ENCODE measurements at places on chromosomes 3 and 15.

DNA sequence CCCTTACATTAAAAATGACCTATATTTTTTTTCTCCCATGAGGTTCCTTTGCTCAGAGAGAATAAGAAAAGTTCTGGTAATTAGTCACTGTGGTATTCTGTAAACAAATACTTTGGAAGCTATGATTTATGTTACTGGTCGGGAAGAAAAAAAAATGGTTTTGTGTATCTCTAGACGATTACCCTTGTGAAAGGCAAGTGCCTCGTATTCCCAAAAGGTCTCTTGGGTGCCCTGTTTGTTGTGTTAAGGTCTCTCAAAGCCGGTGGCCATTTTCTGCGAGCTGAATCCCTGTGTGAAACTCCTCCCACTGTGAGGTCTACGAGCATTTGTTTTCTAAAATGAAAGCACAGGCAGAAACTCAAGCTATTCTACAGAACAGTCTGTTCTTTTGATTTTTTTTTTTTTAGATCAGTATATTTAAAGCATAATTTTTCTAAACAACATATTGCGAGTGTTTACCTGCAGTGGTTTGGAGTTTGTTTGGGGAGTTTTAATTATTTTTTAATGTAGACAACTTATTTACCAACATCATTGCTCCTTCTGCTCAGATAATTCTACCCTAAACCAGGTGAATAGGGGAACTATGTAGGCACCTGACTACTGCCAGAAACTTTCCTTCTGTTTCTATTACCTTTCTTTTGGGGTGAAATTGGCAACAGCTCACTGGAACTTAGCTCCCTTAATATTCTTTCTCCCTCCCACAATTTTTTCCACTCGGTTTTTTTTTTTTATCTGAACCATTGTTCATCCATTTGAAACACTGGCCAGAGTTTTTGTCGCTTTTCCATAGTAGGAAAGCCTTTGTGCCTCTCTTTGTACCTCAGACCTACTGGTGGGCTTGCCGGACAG lies 44.0 kb downstream of the ZBTB38 start:
- no peak for DNase-seq

- no peak for DNase-seq
Measured at GRCh38 chr3:127015282-127016042, 32.5 kb downstream of the PLXNA1 start.

GRCh38 chr3:27914199-27914598 lies 192.1 kb upstream of the EOMES start:
- DNase-seq, result no peak

GRCh38 chr3:174072675-174073074 lies 675.1 kb downstream of the NLGN1 start:
- no peak for DNase-seq

DNA sequence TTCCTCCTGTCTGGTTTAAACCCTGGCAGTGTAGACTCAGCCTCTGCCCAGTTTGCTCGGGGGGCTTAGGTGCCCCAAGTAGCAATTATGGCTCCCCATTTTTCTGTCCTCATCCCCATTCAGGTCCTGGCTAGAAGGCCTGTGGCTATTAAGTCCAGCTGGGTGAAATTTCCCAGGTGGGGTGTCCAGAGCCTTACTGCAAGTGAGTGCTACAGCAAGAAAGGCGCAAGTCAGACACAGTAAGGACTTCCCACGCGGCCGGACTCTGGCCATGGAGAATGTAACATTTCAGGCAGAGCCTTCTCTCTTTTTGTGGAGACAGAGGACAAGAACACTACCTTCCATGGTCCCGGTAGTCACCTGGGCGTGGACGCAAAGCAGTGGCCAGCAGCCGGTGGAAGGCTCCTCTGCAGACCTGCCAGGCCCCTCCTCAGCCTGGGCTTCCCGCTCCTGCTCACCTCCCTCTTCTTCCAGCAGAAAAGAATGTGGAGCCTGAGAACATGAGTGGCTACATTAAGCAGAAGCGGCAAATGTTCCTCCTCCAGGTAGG lies 23.3 kb downstream of the CFAP100 start:
- no peak for DNase-seq

- DNase-seq, result no peak
Measured at GRCh38 chr15:34613301-34613700, 29.9 kb upstream of the GOLGA8B start.

- DNase-seq, result no peak
Measured at GRCh38 chr15:73650416-73651126, 17.4 kb upstream of the NPTN start.

DNA sequence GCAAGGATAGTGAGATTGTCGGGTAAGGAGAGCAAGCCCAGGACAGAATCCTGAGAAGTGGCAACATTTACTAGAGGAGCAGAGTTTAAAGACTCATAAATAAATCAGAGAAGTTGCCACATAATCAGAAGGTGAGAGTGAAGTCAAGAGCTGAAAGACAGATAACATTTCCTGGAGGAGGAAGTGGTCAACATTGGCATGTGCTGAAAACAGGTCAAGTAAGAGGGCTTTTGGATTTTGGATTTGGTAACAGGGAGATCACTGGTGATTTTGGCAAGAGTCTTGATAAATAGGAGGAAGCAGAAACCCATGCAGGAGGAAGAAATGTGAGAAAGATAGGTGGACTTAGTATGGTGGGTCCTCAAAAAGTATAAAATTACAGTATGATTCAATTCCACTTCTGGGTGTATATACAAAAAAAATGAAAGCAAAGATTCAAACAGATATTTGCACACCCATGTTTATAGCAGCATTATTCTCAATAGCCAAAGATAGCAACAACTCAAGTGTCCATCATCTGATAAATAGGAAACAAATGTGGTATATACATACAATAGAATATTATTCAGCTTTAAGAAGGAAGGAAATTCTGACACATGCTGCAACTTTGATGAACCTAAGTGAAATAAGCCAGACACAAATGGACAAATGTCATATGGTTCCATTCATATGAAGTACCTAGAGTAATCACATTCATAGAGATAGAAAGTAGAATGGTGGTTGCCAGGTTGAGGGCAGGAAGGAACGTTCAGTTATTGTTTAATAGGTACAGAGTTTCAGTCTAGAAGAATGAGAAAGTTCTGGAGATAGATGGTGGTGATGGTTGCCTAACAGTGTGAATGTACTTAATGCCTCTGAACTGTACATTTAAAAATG lies 27.3 kb upstream of the MBNL1 start:
- no peak for DNase-seq

DNA sequence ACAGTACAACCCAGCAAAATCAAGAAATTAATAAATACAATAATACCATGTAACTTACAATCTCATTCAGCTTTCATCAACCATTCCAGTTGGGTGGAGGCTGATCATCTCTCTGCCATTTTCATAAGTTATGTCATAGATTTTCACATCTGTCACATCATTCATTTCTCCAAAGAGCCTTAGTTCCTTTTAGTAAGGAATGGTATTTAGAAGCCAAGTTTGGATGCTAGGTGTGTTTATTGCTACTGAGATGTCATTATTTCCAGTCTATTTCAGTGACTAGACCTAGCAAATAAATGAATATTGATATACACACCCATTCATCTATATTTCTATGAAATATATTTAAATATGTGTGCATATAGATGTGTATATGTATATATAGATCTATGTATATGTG lies 2.7 kb upstream of the UBL7 start:
- DNase-seq, result no peak

DNA sequence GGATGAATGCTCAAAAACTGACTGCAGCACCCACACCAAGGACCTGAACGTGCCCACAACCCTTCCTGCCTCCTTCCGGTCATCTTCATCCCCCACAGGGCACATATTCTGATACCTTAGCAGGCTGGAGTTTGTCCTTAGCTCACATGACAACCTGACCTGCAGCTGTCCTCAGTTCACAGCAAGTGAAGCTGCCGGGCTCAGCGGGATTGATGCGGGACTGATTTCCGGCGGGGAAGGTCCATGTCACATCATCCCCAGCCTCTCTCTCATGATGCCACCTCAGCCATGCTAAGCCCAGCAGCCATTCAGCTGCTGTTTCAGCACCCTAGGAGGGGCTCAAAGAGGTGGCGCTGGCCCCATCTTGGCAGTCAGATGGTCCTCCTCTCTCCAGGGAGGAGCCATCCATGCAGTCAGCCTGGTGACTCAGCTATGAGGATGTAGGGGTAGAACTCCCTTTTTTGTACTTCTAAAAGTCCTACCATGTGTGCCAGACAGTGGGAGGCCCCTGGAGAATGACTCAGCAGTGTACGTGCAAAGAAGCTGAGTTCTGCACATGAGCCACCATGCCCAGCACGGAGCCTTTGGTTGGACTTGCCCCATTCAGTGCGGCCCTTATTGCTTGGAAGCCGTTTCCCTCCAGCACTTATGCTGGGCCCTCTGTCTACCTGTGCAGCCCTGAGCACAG lies 9.5 kb downstream of the CA12 start:
- DNase-seq, result no peak

DNA sequence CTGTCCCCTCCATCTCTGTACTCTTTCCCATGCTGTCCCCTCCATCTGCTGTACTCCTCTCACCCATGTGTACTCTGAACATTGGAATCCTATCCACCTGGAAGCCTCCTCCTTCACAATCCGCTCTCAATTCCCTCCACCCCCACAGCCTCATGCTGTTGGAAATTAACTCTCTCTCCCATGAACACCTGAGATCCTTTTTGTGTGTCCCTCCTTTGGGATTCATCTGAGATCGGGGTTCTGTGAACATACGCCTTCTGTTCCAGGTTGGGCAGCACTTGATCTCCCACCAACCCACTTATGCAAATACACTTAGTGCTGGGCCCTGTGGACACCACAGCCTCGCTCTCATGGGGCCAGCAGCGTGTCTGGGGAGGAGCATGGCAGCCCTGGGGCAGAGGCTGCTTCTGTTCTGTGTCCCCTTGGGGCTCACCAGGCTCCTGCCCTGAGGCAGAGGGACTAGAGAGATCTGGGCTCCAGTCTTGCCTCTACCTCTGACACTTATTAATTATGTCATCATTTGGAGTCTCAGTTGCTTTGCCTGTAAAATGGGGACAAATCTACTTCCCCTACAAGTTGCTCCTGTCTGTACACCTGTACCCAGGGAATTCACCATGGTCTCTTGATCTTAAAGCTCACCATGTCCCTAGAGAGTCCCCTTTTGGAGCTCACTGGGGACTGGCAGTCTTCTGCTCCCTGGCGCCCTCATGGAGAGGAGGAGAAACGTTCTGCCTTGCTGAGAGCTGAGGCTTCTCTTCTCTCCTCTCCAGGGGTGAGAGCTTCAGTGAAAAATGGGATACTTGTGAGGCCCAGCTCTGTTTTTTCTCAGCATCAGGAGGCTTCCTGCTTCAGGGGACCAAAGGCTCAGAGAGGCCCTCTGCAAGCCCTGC lies 42.7 kb downstream of the ITGA11 start:
- no peak for DNase-seq

DNA sequence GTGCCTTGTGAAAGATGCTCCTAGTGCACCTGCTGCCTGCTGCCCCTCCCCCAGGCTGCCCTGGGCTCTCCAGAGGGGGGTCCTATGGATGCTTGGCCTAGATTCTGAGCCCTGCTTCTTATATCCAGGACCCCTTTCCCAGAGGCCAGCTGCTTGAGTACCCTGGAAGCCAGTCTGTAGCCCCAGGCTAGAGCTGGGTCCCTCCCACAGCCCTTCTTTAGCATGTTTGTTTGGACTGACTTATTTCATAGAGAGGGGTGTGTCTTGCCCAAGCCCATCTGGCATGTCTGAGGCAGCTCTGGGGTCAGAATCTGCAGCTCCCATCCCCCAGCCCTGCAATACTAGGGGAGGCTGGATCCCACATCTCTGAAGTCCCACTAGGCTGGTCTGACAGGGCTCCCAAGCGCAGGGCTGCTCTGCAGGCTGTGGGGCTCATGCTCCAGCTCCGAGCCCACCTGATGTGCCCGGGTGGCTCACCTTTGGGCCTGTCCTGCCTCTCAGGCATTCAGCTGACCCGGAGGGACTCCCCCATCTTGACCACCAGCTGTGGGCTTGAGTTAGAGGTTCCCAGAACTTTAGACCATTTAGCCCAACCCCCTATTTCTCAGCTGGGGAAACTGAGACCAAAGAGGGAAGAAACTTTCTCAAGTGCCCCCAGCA lies 3.1 kb downstream of the CHRNB4 start:
- no peak for DNase-seq

DNA sequence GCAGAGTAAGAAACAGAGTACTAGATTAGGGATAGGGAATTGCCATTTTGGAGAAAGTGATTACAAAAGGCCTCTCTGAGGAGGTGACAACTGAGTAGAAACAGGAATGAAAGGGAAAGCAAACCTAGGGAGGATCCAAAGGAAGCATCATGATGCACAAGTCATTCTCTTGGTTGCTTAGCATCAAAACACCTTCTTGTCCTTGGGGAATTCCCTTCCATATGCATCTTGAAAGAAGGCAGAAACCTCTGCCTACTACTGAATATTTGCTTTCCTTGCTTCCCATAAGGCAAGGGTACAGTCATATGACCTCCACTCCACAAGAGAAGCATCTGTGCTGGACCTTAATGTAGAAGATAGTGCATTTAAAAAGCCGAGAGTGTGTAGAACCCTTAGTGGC lies 24.1 kb downstream of the GABPB1 start:
- DNase-seq, result no peak

DNA sequence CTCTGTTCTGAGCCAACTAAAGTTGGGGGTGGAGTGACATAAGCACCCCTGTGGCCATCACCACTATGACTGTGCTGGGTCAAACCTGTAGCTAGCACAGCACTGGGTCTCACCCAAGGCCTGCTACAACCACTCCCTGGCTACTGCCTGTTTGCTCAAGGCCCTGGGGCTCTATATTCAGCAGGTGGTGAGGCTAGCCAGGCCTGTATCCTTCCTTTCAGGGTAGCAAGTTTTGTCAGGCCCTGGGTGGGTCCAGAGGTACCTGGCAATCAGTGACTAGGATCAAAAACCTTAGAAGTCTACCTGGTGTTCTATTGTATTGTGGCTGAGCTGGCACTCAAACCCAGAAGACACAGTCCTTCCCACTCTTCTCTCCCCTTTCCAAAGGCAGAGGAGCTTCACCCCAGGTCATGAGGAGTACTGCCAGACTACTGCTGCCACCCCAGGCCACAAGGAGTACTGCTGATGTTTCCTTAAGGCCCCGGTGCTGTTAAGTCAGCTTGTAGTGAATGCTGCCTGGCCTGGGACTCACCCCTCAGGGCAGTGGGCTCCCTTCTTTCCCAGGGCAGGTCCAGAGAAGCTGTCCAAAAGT lies 170.8 kb downstream of the IGSF11 start:
- no peak for DNase-seq

DNA sequence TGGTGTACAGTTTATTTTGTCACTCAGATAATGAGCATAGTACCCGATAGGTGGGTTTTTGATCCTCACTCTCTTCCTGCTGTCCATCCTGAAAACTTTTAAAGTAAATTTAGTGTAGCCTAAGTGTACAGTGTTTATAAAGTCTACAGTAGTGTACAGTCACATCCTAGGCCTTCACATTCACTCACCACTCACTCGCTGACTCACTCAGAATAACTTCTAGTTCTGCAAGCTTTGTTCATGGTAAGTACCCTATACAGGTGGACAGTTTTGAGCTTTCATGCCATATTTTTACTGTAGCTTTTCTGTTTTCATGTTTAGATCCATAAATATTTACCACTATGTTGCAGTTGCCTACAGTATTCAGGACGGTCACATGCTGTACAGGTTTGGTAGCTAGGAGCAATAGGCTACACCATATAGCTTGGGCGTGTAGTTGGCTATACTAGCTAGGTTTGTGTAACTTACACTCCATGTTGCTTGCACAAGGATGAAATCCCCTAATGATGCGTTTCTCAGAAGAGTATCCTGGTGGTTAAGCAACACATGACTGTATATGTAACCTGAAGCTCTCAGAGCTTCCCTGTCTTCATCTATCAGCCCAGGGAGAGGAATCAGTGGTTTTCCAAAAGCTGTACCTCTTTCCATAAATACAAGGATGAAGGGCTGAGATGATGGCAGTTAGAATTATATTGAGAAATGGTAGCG lies 87.6 kb upstream of the SLC25A26 start:
- no peak for DNase-seq
